ENCODE measurements at places on chromosomes 2 and 18.

- H3K36me3 ChIP-seq: no peaks in the 10 kb centered on the region
- H3K27me3 ChIP-seq: no peaks in the 10 kb centered on the region
- H3K27ac ChIP-seq: no peak overlapping the region
These were observed 560.2 kb upstream of the LRATD1 start for GRCh38 chr2:14072338-14072737.

DNA sequence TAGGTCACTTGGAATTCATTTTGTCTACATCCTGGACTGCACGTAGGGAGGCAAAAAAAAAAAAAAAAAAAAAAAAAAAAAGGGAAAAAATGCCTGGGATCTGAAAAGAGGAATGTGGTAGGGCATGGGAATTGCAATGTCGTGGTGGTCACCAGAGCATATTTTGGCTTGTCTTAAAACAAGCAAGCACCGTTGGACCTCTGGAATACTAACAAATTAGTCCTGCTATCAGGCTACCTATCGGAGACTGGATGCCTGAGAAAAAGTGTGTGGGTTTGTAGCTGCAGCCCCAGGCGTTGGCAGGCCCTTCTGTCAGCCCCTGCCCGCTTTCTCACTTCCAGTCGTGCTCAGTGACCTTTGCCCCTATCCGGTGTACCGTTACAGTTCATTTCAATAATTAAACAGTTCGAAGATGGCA, 588.5 kb upstream of the ZEB2 start:
- H3K4me3 ChIP-seq: no peak overlapping the region
- H3K4me1 ChIP-seq: no peaks in the 10 kb centered on the region
- no peaks in the 10 kb centered on the region for H3K27me3 ChIP-seq
- H3K27ac ChIP-seq: no peak overlapping the region
- no peak for DNase-seq

DNA sequence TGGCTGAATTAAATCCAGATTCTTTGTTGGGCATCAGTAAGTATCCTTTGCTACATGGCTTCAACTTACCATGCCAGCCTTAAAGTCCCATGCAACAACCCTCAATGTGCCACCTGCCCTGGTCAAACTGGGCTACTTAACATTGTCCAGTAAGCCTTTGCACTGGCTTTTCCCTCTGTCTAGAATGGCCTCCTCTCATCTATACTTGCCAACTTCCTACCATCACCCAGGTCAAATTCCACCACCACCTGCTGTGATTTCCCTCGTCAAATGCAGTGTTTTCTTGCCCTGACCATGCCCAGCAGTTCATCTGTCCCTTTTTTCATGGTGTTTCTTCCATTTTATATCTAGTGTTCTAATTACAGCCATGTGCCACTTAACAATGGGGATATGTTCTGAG, 5.7 kb downstream of the KLHL23 start:
- H3K4me3 ChIP-seq: no peak overlapping the region
- peaks cover 8% of the 10 kb centered on the region for H3K27me3 ChIP-seq
- H3K36me3 ChIP-seq: peaks cover 7% of the 10 kb centered on the region
- no peak for DNase-seq
- H3K4me1 ChIP-seq: peaks cover 5% of the 10 kb centered on the region
- no peak overlapping the region for H3K27ac ChIP-seq

DNA sequence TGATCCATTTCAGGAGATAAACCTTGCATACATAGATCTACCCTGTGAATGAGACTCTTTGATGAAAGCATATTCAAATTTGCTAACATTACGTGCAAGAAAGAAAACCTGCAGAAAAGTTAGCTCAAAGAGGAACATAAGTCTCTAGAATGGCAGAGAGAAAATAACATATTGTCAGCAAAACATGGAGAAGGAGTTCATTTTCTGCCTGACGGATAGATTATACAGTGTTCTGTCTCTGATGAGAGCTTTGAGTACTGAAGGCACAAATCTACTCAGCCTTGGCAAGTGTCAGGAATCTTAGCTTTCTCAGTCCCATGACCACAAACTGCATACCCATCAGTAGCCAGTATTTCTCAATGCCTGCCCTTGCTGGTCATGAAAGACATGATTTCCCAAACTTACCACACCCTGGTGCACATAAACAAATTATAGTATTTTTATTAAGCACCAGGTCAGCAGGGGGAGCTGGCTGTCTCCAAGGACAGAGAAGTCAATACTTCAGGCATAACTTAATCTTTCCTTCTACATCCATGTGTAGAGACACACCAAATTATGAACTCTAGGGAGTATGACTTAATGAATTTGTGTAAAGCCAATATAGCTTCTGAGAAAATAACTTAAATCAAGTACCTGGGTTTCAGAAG, 401.2 kb upstream of the SOX11 start:
- no peaks in the 10 kb centered on the region for H3K36me3 ChIP-seq
- H3K4me1 ChIP-seq: no peaks in the 10 kb centered on the region
- H3K27ac ChIP-seq: no peak overlapping the region
- no peak for DNase-seq
- H3K27me3 ChIP-seq: no peaks in the 10 kb centered on the region
